T-helper 2 cell (primary cell): ENCODE measurements at places on chromosomes 16 and 17.
A peak's percentile ranks its signal among the peaks of the same experiment; 100 is the strongest.

DNA sequence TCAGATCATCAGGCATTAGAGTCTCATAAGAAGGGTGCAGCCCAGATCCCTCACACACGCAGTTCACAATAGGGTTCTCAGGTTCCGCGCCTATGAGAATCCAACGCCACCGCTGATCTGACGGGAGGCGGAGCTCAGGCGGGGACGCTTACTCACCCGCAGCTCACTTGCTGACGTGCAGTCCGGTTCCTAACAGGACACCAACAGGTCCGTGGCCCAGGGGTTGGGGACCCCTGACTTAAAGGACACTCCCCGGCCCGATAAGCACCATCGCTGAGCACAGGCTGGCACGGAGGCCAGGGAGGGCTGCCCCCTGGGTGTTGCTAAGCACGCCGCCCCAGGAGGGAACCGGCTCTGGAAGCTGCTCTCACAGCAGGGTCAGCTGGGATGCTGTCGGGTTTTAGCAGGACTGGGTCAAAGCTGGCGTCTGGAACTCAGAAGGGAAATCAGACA is 30.1 kb upstream of the BAHCC1 start:
- peak; percentile 28 for DNase-seq

DNA sequence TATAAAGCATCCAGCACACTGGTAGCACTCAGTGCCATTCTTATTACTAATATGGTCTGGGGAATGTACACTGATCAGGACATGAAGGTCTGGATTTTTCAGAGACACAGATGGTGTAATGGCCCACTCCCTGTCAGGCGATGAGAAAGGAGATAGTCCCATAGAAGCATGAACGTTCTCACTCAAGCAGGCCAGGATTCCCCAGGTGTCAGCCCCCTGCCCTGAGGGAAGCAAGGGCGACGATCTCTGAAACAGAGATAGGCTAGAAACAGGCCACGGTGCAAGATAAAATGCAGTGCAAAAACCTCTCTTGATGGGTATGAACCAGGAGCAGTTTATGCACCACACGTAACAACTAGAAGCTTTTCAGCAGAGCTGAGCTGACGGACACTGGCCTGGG is 10.6 kb downstream of the PRPSAP1 start:
- DNase-seq, result no peak

DNA sequence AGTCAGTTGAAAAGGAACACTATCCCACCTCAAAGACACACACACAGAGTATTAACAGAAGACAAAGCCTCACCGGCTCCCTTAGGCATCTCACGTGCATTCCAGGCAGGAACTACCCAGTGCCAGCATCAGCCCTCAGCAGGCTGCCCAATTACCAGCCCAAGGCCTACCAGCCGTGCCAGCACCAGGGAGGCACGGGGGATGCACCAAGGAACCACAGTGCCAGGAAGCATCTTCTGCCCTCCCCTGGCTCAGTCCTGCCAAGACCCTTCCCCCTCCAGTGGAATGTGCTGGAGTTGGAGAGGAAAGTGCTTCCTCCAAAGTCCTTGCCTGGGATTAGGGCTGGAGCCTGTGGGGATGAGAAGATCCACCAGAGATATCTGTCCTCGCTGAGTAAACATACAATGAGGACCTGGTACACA is 11.0 kb upstream of the KRT19 start:
- DNase-seq, result no peak

DNA sequence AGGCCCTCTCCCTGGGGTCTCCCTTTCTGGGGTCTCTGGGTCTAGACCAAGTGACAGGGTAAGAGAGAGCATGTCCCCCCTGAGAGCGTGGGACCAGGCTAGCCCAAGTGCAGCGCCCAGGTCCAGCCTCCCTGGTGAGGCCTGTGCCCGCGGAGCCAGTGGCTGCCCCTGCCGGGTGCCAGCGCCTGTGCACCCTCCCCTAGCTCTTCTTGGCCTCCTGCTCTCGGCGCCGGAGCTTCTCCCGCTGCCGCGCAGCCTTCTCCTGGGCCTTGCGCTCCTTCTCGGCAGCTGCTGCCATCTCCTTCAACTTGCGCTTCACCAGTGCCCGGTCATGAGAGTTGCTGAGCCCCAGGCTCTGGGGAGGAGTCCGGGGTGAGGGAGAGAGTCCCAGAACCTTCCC is 17.3 kb downstream of the SAMD14 start:
- DNase-seq, result no peak

- DNase-seq, result no peak
Measured at GRCh38 chr16:55810451-55810961, 22.4 kb downstream of the CES1 start.

GRCh38 chr17:43983515-43984411 is 20.7 kb upstream of the NAGS start:
- no peak for DNase-seq

DNA sequence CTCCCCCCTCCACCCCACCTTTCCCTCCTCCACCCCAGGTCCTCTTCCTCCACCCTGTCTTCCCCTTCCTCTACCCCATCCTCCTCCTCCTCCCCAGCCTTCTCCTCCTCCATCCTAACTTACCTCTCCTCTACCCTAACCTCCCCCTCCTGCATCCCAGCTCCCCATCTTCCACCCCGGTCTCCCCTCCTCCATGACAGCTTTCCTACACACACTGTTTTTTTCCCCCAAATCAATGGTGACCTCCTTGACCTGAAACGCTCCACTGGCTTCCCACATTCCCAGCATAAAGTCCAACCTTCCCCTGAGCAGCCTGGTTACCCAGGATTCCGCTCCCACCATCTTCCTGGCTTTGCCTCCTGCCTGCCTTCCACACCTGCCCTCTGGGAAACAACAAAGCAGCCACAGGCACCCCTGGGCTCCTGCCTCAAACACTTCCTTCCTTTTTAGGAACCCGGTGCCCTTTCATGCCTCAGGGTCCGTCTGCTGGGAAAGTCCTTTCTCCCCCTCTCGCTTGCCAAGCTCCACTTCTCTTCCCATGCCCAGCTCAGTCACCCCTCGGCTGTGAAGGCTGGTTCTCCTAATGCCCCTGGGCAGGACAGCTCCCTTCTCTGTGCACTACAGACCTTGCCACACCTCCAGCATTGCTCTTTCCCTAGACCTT is 2.1 kb downstream of the RGS9 start:
- no peak for DNase-seq

- no peak for DNase-seq
Measured at GRCh38 chr17:31493656-31494155, 102.2 kb downstream of the RAB11FIP4 start.

DNA sequence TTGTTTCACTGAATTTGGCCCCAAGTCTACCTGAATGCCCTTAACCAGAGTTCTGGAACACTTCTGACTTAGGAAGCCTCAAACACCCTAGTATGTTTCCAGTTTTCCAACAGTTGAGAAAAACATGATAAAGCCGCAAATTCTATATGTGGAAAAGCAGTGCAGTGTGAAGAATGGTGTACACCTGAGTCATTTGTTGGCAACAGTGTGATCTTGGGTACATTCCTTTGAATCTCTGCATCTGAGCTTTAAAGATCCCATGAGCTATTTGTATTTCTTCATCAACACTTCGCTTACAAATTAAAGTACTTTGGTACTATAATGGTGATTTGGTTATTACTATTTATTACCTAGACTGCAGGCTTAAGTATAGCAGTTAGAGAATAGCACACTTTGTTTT is 93.6 kb upstream of the TBX2 start:
- DNase-seq, result no peak

DNA sequence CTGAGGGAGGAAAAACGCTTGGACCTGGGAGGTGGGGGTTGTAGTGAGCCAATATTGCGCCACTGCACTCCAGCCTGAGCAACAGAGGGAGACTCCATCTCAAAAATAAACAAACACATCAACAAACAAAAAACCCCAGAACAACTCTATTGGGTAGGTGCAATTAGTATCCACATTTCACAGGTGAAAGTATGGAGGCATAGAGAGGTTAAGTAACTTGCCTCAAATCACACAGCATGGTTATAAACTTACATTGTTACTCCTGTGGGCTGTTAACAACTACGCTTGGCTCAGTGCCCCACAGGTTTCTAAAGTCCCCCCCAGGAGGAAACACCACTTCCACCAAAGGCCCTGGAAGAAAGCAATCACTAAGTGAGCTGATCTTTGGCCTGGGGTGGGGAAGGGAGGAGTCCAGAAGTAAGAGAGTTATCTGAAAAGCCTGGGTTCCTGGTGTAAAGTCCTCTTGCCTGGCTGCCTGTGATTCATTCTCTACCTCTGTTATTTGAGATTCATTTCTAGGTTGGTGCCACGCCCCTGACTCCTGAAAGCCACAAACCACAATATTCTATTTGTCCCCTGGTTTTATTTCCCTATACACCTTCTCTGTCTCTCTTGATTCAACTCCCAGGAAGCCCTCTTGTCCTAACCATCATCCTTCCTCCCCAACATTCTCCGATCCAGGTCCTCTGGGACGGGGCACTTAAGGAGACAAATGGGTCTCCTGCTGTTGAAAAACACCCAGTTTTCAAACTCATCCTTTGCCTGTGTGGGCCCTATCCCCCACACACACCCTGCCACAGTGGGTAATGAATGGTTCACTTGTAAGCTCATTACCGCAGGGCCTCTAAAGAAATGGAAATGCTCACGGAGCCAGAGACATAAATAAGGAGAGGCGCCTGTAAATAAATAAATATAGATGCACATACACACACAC is 195.4 kb downstream of the XYLT1 start:
- DNase-seq, result no peak

DNA sequence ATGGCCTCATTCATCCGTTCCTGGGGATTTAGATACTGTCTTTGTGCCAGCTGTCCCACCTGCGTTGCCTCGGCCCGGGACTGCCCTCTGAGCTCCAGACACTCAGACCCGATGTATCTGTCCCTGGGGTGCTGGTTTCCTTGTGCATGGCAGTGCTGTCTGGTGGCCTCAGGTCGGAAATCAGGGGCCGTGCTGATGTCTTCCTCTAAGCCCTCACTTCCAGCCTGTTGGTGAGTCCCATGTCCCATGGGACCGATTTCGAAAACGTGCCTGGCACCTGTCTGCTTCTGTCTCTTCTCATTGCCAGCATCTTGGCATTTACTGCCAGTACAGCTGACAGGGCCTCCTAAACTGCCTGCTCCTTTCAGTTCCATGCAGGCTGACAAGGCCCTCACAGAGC is 22.1 kb downstream of the NT5M start:
- no peak for DNase-seq
